ENCODE measurements at places on chromosomes 11 and 22. TPM values are rescaled to one million over a fixed set of nuclear protein-coding genes. Genes with fewer than 3 reads are reported as not detected.

The OR5D14 gene
- not detected for total RNA-seq

The CD6 gene
- total RNA-seq = not detected

GRCh38 chr11:15568440-15568839, 453.7 kb downstream of the INSC start:
- no peak for DNase-seq

DNA sequence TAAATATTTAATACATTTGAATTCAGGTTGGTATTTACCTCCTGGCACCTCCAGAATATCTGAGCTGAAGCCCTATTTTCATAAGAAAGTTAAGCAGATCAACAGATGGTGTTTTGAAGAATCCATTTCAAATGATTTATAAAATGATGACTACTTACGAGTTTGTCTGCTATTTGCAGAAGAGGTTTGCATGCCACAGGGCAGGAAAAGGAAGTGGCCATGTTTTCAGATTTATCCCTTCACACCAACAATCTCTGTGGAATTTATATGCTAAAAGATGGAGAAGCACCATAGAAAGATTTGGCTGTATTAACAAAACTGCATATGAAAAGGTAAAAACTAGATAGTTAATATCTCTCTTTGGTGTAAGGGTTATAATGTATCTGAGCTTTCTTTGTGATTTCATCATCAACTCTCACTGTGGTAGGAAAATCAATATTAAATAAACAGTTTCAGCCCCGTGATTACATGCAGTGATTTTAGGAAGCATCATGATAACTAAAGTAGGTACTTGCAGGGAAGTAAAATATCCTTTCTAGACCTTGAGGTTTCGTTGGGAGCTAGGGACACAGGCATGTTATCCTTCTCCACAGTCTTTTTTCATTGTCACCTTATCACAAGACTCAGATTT, 2.6 kb downstream of the BMAL1 start:
- DNase-seq = no peak

- no peak for DNase-seq
These were observed 599 bp downstream of the TIMM10B start for GRCh38 chr11:6481924-6482275.

Measured in MG63 (cell line).